HEK293T (cell line): ENCODE measurements at places on chromosomes 2 and 18.

DNA sequence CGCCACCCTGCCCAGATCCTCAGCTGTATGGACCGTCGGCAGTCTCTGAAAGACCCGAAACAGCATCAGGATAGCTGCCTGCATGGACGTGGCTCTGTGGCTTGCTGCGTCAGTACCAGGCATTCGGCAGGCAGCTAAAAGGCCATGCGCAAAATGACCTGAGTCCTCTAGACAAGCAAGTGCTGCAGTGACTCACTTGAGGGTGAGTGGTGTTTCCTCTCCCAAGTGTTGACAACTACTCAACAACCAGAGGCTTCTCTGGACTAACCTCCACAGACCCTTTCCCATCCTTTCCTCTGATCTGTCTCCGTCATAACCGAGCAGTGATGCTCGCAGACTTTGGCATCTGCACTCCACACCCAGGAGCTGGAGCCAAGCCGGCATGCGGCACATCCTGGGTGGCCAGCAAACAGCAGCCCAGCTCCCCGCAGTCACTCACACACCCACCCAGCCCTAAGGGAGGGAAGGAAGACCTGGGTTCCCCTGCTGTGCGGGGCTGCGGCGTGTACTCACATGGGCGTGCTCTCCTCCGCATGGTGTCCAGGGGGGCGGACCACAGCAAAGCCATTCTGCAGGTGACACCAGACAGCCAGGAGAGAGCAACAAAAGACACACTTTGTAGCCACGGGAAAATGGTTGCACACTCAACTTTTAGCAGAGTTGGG is 239.3 kb downstream of the TWIST2 start:
- DNase-seq = no peak

DNA sequence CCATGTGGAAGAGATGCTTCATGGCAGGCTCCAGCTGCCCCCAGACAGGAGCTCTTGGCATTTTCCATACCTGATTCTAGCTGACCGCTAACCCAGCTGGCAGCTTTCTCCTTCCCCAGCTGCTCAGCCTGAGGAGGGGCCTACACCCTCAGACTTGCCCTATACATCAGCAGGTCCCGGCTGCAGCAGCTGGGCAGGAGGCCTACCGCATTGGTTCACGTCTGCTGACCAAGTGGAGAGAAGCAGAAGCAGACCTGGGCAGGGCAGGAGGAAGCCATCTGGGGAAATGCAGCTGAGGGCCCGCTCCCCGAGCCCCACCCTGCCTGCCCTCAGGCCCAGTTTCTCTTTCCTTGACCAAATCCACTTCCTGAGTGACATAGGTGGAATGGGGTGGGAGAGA is 50.7 kb downstream of the LBH start:
- DNase-seq = no peak

DNA sequence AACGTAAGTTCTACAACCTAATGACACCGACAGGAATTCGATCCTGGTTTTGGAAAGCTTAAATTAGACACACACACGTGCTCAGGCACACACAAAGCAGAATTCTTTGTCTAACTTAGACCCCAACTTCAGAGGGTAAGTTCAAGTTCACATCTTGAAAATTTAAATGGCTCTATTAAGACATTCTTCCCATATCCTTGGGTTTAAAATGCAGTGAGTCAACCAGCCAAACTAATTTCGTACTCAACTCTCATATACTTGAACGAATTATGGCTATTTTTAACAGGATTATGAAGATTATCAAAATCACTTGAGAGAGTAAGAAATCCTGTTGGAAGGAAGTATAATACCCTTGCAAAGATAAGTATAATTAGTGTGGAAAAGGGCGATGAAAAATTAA is 53.2 kb upstream of the ARL4C start:
- DNase-seq = no peak

GRCh38 chr2:187577310-187577709 is 23.1 kb upstream of the TFPI start:
- peak; percentile 22 for DNase-seq

DNA sequence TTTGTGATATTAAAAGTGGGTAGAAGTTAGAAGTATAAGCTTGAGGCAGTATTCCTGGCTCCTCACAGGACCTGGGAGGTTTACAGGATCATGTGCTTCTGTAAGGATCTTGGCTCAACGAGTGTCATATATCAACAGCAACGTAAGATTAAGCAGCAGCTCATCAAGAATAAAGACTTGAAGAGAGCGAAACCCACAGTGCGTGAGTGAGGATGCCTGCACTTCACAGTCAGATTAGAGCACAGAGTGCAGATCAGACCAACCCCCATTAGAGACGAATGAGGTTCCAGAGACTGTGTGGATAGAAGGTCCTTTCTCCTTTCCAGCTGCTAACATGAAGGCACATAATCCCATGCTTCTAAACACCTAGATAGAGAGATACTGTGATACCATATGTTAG is 1656.7 kb upstream of the NXPH2 start:
- no peak for DNase-seq

GRCh38 chr2:147122944-147123343 is 721.9 kb upstream of the ACVR2A start:
- no peak for DNase-seq

DNA sequence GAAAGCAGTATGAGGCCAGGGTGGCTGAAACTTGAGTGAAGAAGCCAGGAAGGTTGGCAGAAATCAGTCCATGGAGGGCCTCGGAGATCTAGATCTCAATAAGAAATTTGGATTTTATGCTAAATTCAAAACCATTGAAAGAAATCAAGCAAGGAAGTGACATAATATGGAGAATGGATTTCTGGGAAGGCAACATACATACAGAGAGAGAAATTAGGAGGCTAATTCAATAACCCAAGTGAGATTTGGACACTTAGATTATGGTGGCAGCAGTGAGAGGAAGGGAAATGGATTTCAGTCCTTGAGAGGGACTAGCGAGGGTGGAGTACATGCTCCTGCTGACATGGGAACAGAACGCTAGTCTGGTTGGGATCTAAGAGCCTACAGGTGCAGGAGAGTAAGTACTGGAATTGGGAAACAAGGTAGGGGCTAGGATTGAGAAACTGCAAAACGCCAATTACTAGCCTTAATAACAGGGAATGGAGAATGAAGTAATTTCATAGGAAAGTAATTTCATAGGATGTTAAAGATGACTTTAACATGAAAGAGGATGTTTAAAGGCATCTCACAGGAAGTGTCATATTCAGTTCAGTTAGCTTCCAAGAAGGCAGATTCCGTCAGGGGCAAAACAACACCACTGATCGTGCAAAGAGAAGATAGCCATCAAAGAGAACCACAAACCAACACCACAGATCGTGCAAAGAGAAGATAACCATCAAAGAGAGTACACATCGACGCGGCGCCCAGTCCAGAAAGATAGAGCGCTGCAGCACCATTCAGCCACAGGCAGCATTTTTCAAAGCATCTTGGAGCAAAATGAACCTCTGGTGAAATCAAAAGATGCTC is 27.2 kb downstream of the CDKL4 start:
- no peak for DNase-seq

- peak; percentile 39 for DNase-seq
Observed at GRCh38 chr2:195898505-195899191, 170.0 kb downstream of the DNAH7 start.

DNA sequence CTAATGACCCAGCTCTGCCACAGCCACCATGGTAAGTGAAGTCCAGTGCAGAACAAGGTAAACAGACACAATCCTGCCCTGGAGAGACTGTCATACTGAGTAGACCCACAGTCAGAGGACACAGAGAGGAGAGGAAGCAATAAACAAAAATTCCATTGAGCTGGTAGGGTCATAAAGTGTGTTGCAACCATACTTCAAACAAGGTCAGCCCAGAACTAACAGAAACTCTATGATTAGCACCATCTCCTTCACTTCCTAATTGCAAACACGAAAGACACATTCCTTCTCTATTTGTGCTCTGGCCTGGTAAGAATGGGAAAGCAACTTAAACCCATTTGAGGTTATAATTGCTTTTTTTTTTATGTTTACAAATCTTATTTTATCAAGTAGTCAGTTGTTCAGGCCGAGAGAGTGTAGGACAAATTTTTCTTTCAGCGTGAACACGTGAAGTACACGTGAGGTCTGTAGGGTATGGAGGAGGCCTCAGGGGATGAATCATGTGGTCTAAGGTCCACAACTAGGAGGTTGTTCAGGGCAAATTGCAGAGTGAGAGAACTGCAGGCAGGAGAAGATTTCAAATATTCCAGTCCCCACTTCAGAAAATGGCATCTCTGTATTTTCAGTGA is 71.4 kb upstream of the GLS start:
- no peak for DNase-seq

DNA sequence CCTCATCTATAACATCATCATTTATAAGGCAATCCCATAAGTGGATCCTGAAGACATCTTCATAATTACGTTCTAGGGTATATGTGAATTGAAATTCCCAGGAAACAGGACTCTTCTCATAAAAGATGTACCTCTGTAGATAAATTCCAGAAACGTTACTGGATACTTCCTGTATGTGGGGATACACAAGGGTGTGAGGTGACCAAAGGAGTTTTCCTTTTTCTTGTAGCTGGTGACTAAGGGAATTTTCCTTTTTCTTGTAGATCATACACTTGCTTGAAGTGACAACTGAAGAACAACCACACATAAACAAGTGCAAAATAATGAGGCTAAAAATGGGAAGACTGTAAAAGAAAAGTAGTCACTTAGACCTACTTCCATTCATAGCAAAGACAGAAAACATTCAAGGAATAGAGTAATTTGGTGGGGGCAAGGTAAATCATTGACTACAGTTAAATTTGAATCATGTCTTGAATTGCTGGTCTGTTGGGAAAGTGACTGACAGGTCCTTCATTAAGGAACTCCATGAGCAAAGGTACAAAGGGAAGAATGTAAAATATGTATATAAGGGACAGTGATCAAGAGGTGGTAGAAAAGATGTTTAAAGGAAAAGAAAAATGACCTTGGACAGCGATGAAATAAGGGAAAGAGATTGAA is 53.2 kb upstream of the UBE2E3 start:
- no peak for DNase-seq

GRCh38 chr2:44748-45341 is 1.5 kb downstream of the FAM110C start:
- DNase-seq = no peak

GRCh38 chr2:35873921-35874320 is 481.7 kb upstream of the CRIM1 start:
- DNase-seq = no peak

- no peak for DNase-seq
Observed at GRCh38 chr18:10184776-10185175, 269.7 kb upstream of the APCDD1 start.

- no peak for DNase-seq
Observed at GRCh38 chr2:113867571-113867970, 22.3 kb upstream of the ACTR3 start.

DNA sequence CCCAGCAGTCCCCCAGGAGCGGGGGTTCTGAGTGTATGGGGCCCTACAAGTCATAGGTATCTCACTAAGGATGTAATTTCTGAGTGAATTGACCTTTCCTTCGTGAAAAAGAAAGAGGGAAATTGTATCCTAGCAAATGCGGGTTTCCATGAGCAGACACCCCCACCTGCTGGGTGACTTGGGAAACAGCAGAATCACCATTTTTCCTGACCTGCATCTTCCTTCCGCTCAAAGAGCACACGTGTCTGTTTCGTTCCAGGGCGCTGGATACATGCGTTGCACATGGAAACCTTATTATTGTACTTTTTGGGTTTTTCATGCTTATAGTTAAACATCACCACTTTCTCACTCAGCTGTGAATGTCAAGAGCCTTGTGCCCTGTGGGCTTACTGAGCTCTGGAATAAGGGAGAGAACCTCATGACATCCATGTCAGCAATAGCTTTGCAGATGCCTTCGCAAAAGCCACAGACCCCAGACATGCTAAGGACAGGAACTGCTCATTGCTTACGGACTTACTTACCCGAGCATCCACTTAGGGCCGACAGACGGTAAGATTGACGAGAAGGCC is 132.8 kb downstream of the TPO start:
- peak; percentile 61 for DNase-seq

DNA sequence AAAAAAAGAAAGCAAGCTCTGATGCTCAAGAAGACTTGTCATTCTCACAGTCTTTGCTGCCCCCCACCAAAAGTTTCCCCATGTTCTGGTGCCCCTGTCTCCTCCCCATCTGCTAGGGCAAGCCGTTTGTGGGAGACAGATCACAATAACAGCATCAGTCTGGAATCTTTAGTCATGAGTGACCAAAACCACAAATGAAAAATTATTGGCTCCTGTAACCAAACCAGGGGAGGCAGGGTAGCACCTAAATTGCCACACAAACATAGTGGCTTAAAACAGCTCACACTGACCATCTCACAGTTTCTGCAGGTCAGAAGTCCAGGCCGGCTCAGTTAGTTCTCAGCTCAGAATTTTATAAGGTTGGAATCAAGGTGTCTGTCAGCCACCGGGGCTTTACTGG is 9.1 kb upstream of the B3GNT7 start:
- DNase-seq = no peak

GRCh38 chr2:97727296-97727695 is 13.9 kb downstream of the ZAP70 start:
- DNase-seq = no peak

GRCh38 chr18:1053331-1054315 is 149.0 kb downstream of the ADCYAP1 start:
- no peak for DNase-seq

GRCh38 chr2:172395503-172395902 is 31.9 kb upstream of the ITGA6 start:
- DNase-seq = no peak

- DNase-seq = no peak
Observed at GRCh38 chr2:170467568-170468422, 247.3 kb upstream of the SP5 start.

GRCh38 chr18:42976869-42977590 is 138.5 kb downstream of the RIT2 start:
- no peak for DNase-seq

GRCh38 chr2:170815746-170816503 is 762 bp upstream of the GAD1 start:
- peak; percentile 83 for DNase-seq

DNA sequence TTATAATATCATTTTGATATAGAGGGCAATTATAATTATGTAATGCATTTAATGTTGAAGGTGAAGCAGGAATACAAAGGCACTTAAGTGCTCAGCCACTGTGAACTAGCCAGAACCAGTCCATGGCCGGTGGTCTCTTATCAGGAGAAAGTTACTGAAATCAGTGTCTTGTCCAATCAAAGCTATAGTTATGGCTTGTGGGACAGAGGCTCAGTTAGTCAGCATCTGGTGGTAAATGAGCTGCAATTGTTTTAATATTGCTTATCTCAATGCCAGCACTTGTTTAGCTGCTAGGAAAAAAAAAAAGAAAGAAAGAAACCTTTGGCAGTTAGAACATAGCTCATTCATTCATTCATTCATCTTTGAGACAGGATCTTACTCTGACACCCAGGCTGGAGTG is 3.8 kb upstream of the ALS2 start:
- no peak for DNase-seq
